ENCODE measurements at places on chromosomes 7 and 10.

- DNase-seq, result no peak
These were observed 21.2 kb downstream of the CEP41 start for GRCh38 chr7:130419658-130420057.

DNA sequence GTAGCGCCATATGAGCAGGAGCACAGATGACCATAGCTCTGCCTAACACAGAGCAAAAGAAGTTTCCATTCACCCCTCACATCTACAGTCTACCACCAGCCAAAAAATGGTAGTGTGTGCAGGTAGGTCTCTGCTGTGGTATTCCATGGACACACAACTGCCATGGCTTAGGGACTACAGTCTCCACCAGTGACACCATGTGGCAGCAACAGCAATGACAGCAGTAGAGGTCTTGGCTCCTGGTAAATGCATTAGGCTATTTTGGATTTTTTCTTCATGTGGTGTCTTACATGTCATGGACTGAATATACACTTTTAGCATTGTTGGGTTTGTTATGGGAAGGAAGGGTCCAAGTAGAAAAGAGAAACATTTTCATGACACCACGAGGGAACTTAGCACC lies 70.1 kb upstream of the CABCOCO1 start:
- no peak for DNase-seq

- DNase-seq, result no peak
These were observed 12.5 kb downstream of the ITPRIP start for GRCh38 chr10:104325436-104326435.

DNA sequence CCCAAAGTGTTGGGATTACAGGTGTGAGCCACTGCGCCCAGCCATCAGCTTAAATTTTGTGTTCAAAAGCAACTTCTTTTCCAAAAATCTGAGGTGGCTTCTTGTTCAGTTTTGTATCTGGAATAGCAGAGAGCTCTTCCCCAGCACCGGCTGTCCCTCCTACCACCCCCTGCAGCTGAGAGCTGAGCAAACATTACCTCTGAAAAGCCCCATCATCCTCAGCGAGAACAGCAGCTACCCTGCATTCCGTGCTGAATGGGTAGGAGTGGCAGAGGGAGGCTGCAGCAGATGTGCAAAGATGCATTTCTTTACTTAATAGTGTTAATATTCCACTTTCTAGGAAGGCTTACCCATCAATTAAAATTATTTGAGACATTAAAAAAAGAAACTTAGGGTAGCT lies 31.8 kb downstream of the CCM2 start:
- DNase-seq, result no peak

- no peak for DNase-seq
These were observed 25.1 kb upstream of the DDIT4 start for GRCh38 chr10:72248468-72249151.

DNA sequence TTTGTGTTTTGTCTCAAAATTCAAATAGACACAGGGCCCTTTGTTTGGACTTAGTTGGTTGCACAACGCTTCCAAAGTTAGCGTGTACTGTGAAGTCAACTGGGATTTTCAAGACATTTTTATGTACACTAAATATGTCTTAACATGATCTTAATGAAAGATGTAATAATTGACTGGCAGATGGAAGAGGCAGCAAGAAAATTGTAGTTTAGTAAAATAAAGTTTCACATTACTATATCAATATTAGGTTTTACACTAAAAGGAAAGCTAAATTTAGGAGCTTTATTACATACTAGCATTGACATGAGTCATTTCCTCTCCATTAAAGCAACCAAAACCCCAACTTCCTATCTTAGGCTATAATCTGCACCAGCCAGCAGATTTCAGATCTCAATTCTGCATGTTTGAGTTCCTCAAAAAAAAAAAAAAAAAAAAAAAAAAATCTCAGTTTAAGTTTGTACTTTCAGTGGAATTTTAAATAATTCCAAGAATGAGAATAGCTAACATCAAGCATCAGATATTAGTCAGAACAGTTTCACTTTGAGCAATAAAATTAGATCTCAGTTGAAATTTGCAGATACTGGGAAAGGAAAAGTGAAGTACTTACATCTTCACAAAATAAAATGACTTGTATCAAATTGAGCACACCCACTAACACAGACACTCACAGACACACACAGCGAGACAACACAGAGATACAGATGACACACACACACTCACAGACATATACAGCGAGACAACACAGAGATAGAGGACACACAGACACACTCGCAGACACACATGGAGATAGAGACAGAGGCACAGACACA lies 346.6 kb upstream of the KLF6 start:
- no peak for DNase-seq

DNA sequence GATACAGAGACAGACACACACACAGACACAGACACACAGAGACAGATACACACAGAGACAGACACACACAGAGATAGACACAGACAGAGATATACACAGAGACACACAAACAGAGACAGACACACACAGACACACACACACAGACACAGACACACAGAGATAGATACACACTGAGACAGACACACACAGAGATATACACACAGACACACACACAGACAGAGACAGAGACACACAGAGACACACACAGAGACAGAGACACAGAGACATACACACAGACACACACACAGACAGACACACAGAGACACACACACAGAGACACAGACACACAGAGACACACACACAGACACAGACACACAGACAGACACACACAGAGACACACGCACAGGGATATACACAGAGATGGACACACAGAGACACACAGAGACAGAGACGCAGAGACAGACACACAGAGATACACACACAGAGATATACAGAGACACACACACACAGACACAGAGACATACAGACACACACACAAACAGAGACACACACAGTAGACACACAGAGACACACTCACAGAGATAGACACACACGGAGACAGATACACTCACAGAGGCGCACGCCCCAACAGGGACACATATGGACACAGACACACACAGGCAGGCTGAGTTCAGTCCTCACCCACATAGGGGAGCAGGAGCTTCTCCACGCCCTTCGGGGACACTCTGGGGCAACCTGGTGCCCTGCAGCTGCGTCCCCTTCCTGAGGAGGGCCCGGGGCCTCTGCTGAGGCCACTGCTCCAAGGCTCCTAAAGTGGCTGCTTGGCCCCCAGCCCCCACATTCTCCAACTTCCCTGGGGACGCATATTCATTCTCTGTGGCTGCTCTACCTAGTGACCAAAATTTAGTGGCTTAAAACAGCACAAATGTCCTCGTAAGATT lies 10.3 kb upstream of the PPP2R2D start:
- DNase-seq, result no peak

DNA sequence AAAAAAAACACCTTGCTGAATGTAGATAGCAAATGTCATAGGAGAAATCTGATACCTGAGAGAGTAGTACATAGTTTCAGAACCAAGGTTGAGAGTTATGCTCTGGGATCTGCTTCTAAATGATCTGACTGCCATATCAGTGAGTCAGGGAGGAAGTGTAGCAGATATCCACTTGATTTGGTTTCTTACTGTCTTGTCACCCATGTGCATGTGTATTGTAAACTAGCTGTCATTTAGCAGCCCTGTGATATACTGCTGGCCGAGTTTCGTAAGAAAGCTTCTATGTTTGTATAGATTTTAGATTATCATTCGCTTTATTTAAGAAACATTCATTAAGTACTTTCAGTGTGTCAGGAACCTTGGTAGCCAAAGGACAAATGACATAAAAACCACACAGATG lies 42.0 kb downstream of the SP4 start:
- no peak for DNase-seq

DNA sequence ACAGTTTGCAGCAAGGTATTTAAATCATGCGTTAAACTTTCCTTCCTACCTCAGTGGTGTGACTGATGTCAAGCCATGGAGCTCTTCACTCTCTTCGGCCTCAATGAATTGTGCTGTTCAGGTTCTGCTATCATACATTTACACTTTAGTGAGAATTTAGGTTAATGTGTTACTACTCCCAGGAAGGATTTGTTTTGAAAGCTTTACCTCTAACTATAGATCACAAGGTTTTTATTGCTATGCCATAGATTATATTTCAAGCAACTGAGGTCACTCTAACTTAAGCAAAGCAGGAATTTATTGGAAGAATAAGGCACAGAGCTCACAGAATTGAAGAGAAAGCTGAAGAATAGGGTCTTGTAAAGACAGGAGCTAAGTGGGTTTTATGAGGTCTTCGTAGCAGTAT lies 11.0 kb upstream of the ADD3 start:
- DNase-seq, result no peak

- no peak for DNase-seq
These were observed 48.3 kb downstream of the ATXN7L1 start for GRCh38 chr7:105828141-105828540.

DNA sequence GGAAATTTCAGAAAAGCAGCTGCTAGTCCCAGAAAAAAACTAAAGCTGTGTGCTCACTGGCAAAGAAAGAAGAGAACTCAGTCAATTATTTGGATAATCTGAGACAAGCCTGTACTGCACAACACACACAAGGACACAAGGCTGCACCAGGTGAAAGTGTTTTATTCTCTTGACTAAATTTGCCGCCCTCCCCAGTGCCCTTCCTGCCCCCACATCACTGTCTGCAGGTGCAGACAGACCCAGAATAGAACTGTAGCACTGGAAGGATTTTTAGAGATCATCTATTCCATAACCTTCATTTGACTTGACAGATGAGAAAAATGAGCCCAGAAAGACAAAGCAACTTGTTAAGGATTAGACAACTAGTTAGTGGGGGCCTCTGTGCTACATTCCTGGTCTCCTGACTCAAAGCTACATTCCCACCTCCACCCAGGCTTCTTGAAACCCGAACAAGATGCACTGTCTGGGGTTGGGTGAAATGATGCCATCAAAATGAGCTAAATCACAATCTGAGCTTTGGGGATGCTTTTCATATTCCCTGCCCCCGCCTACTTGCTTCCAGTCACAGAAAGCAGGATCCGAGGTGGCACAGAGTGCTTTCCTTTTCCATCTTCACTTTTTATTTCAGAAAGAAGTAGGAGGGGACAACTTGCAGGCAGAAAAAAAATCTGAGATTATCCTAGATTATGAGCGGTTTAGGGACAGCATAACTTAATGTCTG lies 5.2 kb upstream of the VAX1 start:
- no peak for DNase-seq

GRCh38 chr7:16174253-16174652 lies 247.1 kb downstream of the CRPPA start:
- DNase-seq, result no peak
